NT2/D1 (cell line): ENCODE measurements at places on chromosomes 6 and 20.

GRCh38 chr20:23974966-23975365 lies 13.6 kb downstream of the GGTLC1 start:
- no peak for DNase-seq

DNA sequence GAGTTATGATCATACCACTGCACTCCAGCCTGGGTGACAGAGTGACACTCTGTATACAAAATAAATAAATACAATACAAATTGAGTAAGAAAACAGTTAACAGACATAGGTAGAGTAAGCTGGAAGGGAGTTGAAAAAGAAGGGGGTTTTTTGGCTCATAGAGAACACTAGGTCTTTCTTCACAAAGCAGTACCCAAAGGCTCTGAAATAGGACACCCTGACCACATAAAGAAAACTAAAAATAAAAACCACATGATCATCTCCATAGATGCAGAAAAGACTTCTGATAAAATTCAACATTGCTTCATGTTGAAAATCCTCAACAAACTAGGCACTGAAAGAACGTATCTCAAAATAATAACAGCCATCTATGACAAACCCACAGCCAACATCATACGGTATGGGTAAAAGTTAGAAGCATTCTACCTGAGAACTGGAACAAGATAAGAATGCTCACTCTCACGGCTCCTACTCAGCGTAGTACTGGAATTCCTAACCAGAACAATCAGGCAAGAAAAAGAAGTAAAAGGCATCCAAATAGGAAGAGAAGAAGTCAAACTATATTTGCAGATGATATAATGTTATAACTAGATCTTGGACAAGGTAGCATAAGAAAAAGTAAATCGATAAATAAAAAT lies 48.6 kb downstream of the TOMM6 start:
- DNase-seq: no peak

DNA sequence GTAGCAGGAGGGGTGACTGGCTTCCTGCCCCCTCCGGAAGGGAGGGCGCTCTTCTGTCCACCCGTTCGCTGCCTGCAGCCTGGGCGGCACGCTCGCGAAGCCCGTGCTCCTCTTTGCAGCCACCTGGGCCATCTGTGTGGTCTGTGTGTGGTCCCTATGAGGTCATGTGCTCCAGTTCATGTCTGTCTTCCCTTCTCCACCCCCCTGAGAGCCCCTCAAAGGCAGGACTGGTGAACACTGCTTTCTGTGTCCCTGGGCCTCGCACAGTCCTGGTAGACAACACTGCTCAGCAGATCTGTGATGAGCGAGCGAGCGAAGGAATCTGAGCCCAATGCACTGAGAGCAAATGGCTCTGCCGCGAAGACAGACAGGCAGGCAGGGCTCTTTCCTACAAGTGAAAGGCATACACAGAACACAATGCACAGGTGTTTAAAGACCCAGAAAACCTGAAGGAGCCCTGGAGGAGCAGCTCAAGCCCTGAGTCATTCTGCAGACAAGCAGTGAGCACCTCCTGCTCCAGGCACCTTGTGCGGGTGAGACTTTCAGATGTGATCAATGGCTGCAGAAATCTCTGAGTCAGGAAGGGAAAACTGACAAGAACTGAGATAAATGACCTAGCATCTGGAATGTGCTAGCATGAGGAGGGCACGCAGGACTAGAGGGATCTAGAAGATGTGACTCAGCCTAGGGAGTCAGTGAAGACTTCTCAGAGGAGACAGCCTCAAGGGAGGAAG lies 27.1 kb downstream of the PPP1R3G start:
- DNase-seq: no peak

DNA sequence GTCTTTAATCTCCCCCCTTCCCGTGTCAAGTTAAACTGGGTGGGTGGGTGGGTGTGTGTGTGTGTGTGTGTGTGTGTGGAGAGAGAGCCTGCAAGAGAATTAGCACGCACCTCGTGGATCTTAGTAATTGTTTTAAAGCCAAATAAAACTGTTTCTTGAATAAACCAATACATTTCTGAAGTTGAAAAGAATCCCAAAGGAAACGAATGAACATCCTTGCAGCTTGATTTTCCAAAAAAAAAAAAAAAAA lies 381 bp upstream of the BICRAL start:
- DNase-seq: no peak

GRCh38 chr20:49276961-49277785 lies 684 bp downstream of the ZNFX1 start:
- DNase-seq: no peak

GRCh38 chr20:22905658-22906057 lies 129.5 kb upstream of the SSTR4 start:
- no peak for DNase-seq

DNA sequence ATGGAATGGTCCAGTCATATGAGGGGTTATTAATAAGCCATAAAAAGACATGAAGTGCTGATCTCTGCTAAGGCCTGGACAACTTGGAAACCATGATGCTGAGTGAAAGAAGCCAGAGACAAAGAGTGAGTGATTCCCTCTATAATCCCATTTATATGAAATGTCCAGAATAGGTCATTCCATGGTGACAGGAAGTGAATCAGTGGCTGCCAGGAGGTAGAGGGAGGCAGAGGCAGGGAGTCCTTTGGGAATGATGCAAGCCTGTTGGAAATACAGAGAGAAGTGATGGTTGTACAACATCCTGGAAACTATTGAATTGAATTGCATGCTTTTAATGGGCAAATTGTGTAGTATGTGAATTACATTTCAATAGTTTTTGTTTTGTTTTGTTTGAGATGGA lies 26.4 kb downstream of the ANKRD60 start:
- no peak for DNase-seq

DNA sequence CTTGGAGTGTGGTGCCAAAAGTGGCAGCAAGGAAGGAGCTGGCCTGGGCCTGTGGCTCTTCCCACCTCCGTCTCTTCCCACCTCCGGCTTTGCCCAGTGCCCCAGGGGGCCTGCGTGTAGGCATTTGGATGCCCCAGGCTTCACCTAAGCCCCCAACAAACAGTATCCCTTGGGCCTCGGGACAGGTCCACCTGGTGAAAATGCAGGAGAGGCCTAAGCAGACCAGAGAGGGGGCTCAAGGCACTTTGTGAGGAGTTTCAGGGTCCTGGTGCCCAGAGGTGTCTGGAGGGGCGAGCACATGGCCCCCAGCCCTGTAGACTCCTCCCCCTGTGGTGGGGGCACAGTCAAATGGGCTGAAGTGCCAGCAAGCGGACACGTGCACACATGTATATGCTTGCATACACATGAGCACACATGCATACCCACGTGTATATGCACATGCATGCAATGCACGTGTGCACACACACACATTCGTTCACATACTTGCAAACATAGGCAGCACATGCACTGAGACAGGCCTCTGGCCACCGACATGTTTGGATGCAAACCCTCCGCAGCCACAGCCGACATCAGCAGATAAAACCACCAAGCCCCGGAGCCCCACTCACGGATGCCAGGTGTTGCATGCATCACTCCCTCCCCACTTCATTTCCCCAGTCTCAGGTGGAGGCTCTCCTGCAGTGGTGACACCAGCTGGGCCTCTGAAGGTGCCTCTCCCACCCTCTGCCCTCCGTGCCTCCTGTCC lies 124.5 kb downstream of the TAF4 start:
- no peak for DNase-seq

- no peak for DNase-seq
These were observed 158.4 kb downstream of the OR2B2 start for GRCh38 chr6:27753668-27754407.

DNA sequence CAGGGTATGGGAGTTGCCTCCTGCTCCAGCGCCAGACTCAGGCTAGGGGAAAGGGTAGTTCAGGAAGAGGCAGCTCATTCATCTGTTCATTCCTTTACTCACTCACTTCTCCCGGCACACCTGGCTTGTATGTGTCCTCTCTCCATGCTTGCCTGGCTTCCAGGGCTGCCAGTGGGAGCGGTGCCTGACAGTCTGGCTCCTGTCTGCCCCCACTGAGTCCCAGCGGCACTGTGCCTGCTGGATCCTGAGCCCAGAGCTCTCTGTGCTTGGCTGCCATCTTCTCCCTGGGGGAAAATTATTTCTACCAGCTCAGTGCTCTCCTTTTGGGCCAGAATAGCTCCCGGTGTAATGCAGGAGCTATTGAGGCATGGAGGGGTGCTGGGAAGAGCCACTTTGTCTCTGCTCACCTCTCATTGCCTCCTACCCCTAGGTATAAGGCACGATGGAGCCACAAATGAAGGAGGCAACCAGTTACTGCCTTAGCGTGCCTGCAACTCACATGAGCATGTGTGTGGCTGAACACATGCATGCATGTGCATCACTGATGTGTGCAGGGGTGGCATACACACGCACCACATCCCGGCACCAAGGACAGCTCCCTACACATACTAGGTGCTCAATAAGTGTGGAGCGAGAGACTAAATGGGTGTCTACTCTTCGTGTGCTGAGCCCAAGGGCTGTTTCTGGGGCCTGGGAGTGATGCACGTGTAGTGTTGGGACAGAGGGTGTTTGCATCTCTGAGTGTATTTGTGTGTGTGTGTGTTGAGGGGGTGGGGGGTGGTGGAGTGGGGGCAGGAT lies 46.6 kb downstream of the CDH22 start:
- DNase-seq: no peak

DNA sequence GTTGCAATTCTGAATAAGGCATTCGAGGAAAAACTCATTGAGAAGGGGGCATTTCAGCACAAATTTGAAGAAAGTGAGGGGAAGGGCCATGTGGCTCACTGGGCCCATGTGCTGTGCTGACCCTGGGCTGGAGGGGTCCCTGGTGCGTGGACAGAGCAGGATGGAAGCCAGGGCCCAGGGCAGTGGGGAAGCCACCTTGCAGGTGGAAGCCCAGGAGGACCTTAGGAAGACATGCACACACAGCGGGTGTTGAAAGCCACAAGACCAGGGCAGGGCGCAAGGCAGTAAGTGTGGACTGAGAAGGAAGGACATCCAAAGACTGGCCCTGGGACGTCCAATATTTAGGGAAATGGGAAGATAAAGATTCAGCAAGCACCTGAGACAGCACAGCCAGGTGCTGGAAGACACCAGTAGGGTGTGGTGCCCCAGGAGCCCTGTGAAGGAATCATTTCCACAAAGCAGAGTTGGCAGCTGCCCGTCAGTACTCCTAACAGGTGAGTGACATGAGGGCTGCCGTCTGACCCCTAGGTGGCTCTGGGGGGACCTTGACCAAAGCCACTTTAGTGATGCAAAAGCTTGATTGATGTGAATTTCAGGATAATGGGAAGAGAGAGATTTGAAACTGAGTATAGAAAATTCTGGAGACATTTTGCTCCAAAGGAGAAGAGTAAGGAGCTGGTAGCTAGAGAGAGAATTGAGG lies 254.4 kb upstream of the EXOC2 start:
- no peak for DNase-seq

GRCh38 chr20:44020406-44021148 lies 105.9 kb downstream of the TOX2 start:
- no peak for DNase-seq

- no peak for DNase-seq
These were observed 1040.0 kb upstream of the MAP3K7 start for GRCh38 chr6:91626911-91627310.

DNA sequence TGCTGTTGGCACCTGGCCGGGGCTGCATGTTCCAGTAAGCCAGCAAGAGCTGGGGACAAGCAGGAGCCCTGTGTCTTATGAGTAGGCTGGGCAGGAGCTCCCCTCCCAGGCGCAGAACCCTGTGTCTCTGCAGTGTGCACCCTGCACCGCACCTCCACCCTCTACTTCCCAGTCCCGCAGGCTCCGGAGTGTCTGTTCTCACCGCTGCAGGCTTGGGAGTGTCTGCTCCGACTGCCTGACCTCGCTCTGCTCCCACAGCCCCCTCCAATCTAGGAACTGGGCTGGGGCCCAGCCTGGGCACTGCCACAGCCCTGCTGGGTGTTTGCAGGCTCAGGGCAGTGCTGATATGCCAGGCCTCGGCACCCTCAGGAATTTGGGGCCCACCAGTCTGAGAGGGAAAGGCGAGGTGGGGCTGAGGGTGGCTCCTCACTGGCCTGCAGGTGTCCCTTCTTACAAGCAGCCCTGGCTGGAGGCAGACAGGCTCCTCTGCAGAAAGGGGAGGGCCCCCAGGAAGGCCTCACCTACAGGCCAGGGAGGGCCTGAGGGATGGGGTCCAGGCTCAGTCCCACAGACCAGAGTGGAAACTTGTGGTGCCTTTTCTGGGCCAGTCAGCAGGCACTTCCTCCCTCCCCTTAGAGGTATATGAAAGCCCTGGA lies 871.6 kb upstream of the GJE1 start:
- DNase-seq: no peak

DNA sequence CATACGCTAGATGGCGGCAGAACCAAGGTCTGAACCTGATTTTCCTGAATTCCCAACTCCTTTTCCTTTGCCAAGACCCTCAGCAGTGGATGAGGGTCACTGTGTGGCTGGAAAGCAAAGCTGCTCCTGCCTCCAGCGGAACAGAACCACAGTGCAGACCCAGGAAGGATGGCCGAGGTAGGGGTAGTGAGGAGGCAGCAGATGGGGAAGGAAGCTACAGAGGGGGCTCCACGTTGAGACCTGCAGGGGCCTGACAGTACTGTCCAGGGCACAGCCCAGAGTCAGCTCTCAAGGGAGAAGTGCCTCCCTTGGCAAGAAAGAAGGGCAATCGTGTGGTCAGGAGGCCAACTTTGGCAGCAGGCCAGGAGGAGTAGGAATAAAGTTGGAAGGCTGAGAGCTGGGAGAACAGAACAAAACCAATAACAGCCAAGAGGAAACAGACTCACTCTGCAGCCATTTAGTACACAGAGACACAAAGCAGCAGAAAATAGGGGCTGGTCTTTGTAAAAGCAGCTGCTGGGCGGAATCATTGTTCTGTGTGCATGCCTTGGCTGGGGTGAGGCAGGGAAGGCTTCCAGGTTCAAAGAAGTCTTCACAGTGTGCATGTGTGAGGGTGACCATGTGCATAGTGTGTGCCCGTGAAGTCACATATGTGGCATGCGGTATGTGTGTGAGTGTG lies 3.1 kb downstream of the GABRR2 start:
- DNase-seq: no peak

- DNase-seq: no peak
These were observed 374.9 kb upstream of the FLRT3 start for GRCh38 chr20:14712302-14712739.
